Activated gamma-delta T cell (primary cell): ENCODE measurements at places on chromosomes 5 and 9.

GRCh38 chr9:75382126-75382525, 293.8 kb downstream of the OSTF1 start:
- DNase-seq = no peak

- DNase-seq = no peak
Observed at GRCh38 chr9:109120204-109120789, 550 bp upstream of the TMEM245 start.

DNA sequence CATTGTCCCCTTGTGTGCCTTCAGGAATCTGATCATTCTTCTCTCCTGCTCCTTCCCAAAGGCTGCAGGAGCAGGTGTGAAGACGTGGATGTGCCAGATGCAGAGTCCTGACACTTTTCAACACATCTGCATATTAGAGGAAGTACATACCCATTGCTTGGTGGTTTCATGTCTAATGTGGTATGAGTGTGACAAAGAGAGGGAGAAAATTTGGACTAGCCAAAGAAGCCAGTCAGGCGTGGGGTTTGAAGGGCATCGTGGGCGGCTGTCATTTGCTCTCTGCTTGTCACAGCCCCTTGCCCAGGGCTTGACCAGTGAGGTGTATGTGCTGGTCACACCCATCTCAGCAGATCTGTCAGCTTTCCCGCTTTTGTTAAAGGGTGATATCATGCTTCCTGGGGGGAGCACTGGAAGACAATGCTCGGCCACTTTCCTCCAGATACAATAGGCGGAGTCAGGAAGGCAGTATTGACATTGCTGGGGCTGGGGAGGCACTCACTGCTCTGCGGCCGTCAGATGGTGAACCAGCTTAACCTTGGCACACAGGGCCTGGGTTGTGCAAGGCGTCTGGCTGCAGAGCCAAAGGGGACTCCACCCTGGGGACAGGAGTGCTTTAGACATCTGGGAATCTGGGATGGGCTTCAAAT, 8.6 kb downstream of the TEK start:
- DNase-seq = no peak

DNA sequence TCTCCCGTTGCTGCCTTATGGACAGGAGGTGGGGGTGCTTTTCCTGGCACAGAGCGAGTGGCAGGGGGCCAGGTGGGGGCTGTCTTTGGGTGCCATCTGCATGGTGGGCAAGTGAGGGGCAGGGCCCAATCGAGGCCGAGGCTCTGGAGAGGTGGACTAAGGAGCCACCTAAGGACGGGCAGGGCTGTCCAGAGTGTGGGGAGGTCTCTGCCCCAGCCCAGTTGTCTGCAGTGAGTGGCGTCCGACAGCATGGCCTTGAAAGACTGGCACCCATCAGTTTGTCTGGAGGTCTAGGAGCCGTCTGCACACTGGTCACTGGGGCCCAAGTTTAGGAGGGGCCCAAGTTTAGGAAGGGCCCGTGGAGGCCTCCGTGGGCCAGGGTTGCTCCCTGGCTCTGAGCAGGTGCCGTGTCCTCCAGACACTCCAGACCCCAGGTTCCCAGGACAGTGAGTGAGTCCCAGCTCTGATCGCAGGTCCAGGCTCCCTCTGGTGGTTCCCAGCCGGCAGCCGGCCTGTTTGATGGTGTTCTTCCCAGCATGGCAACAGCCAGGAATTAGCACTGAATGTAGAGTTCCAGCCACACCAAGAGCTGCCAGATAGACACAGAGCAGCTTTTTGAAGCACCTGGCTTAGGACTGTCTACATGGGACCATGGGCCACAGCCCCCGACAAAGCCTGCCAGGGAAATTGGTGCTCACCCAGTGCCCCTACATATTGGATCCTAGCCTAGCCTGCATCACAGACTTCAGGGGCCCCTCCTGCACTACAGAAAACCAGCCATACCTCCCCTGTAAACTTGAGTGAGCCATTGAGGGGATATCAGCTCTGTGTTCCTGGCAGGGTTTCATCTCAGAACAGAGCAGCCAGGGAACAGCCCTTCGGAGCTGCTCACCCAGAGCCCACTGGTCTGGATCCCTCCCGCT, 120.9 kb downstream of the WNK2 start:
- DNase-seq = no peak
